ENCODE measurements at places on chromosomes 1 and 21.

DNA sequence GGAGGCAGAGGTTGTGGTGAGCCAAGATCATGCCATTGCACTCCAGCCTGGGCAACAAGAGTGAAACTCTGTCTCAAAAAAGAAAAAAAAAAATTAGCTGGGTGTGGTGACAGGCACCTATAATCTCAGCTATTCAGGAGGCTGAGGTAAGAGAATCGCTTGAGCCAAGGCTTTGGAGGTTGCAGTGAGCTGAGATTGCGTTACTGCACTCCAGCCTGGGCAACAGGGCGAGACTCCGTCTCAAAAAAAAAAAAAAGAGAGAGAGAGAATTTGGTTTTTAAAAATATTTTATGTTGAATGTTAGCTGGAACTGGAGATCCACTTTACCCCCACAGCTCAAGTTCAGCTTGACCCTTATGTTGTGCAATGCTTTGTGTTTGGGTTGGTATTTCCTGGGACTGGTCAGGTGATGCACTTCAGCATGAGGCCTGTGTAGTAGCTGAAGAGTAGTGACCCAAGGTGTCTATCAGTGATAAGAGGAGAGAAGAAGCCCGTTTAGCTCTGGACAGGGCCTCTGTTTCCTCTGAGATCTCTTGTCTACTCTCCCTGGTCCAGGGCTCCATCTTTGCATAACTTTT is 36.8 kb upstream of the MACF1 start:
- DNase-seq: no peak

DNA sequence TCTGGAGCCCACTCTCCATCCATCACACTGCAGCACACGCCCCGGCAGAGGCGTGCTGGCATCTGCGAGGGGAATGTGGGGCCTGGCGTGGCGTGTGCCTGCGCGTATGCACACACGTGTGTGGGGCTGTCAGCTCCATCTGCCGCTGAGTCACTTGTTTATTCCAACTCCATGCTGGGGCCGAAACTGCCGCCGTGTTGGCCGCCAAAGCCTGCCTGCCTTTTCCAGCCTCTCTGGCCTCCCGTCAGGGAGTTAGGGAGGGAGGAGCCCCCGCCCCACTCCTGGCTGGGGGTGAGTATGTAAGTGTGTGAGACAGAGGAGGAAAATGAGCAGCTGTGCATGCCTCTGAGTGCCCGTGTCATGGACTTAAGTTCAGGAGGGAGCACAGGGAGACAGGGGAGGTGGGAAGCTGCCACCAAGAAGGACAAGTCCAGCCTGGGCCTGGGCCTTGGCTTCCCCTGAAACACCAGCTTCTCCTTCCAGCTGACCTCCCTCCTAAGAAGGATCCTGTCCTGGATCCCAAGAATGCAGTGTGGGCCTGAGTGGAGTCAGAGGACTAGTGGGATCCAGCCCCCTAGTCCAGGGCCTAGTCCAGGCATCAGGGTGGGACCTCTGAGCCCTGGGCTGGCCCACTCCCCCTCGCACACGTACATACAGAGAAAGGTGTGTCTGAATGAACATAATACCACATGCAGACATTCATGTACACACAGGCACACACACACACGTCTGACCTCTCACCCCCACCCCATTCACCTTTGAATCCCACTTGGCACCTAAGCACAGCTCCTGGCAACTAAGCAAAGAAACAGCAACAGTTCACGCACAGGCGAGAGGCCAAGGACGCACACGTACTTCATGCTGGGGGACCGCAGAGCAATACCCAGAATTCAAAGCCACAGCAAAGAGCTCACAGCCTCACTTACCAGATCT is 24.7 kb downstream of the MEF2D start:
- no peak for DNase-seq

DNA sequence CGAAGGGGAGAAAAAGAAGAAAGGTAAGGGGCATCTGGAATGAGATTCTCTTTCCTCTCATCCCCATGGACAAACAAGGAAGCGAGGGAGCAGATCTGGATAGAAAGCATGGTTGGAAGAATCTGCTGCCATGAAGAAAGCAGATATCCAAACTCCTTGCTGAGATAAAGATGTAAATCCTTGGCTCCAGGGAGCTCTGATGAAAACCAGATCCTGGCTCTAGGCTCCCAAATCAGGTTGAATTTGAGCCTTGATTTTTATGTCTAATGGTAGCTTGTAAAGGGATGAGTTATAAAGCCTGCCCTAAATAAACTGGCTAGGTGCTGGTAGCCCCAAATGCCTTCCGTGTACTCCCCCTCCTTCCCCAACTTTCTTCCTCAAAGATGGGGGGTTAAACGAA is 64.1 kb upstream of the LAX1 start:
- DNase-seq: no peak

DNA sequence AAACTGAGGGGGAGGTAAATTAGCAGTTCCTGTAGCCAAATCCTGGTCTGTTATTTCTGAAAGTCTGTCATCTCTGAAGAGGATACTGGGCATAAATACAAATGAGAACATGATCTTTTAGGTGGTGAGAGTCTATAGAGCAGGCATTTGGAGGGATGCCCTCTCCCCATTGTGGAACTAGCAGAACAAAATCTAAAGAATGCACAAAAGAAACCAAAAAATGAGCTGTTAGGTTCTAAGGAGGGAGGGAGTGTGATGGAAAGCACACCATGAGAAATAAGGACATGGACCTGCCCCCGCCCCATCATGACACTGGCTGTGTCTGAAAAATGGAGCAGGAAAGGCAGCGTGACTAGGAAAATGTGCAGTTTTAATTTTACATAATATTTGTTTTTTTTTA is 262.0 kb downstream of the KIF26B start:
- no peak for DNase-seq

DNA sequence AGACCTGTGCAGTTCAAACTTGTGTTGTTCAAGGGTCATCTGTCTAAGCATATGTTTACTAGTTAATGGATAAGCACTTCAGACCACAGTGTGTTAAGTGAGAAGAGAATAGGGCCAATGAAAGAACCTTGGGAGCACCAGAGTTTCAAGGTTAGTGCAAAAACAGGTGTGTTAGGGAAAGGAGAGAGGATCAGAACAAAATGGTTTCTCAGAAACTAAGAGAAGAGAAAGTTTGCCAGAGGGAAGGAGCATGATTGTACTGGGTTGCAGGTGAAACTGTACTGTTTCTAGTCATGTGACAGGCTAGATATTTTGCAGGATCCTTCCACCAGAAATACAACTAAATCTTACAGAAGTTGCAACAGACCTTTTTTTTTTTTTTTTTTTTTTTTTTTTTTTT is 23.3 kb downstream of the RPRD2 start:
- no peak for DNase-seq

All from T-helper 9 cell (primary cell).